Activated T-helper 1 cell treated with anti-CD3 and anti-CD28 coated beads, Interleukin-12 subunit alpha, Interleukin-12 subunit beta, Interleukin-2, Interleukin-4 antibody, amounts not matched to agents 30 ng/mL and 10 ng/mL and 1 ng/mL, durations not matched to agents 14 hours and 24 hours and 36 hours (primary cell): ENCODE measurements at places on chromosomes 6 and 20. TPM values are rescaled to one million over a fixed set of nuclear protein-coding genes. Genes with fewer than 3 reads are reported as not detected.
A peak's percentile ranks its signal among the peaks of the same experiment; 100 is the strongest.

DNA sequence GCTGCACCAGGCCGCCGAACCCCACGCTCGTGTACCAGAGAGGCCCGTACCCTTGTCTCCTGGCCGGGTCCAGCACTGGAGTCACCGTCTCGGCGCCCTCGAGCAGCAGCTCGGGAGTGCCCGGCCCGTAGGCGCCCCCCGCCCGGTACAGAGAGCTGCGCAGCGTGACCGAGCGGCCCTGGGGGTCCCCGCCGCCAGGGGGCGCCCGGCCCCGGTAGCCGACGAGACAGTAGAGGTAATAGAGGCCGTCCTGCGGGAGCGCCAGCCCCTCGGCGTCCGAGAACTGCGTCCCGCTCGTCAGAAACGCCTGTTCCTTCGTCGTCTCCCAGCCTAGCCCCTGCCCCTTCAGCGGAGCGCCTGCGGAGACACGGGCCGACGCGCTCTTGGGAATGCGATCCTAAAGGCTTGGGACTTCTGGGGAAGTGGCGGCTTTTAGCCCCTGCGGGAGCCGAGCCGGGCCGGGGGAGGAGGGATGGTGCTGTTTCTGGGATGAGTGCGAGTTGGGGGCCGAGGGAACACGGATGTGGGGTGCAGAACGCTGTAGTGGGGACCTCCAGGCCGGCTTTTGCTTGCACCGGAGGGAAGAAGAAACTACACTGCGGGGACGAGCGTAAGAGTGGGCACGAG, 1.3 kb downstream of the LTB start:
- DNase-seq, result peak; percentile 81
- peak overlapping the region; percentile 92 for H3K4me3 ChIP-seq
- peaks cover 63% of the 10 kb centered on the region for H3K4me1 ChIP-seq
- H3K27ac ChIP-seq, result peak overlapping the region; percentile 93

The C20orf96 gene
- 4.3 and 4.7 TPM in 2 replicates for total RNA-seq

- H3K36me3 ChIP-seq, result peaks cover 10% of the 10 kb centered on the region
- H3K27ac ChIP-seq, result peak overlapping the region; percentile 89
- peak; percentile 60 for DNase-seq
- H3K4me3 ChIP-seq, result peak overlapping the region; percentile 92
Measured at GRCh38 chr20:33685328-33686099, 671 bp downstream of the E2F1 start.

The IMPG1 gene
- not detected in 2 replicates for total RNA-seq

DNA sequence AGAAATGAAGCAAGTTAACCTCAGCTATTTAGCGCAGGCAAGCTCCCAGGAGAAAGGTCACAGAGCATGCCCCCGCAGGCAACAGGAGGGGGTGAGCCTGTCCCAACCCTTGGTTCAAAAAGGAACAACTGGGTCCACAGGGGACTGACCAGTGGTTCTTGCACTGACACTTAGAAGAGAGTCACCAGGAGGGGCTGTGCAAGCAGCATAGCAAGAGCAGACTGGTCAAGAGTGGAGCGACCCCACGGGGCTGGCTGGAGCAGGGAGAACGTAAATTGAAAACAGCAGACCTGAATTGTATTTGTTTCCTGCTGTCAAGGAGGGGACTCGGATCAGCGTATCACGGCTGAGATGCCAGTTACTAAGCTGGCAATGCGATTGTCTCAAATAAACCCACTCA, 32.8 kb downstream of the GABRR1 start:
- H3K27ac ChIP-seq, result no peak overlapping the region
- peaks cover 8% of the 10 kb centered on the region for H3K27me3 ChIP-seq
- no peak overlapping the region for H3K4me3 ChIP-seq
- DNase-seq, result no peak
- H3K4me1 ChIP-seq, result no peaks in the 10 kb centered on the region
